ENCODE measurements at places on chromosomes 12 and 14.

- no peak for DNase-seq
Measured at GRCh38 chr12:6639151-6639801, 3.5 kb upstream of the LPAR5 start.

DNA sequence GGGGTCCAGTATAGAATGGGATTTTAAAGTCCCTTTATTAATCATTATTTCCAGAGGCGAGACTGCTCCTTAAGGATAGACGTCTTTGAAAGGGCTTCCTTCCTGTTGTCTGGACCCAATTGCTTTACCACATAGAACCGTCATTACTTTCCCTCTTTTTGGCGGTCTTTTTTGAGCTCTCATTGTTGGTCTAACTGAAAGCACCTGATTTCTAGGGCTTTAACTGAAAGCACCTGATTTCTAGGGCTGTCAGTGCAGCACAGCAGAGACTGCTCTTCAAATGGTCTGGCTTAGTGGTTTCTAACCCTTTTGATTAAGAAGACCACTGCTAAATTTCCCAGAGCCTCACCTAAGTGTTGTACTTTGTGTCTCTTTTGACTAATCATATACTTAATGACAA lies 95.8 kb downstream of the PRKCH start:
- DNase-seq: no peak

- no peak for DNase-seq
Measured at GRCh38 chr12:44510510-44510909, 365.6 kb downstream of the NELL2 start.

DNA sequence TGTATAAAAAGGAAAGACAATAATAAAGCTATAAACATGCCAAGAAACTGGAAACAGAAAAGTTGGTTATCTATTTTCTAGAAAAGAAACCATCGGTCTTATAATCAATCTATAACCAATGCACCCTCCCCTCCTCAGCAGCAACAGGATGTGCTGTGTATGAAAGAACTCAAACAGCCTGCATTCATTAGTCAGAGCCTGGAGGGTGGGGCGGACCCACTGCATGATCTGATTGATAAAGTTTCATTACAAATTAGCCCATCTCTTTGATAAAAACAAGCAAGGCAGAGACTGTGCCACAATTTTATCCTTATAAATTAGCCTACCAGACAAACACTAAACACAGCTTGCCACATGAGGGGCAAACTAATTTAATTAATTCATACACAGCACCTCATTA lies 448.1 kb downstream of the BCAT1 start:
- DNase-seq: no peak

DNA sequence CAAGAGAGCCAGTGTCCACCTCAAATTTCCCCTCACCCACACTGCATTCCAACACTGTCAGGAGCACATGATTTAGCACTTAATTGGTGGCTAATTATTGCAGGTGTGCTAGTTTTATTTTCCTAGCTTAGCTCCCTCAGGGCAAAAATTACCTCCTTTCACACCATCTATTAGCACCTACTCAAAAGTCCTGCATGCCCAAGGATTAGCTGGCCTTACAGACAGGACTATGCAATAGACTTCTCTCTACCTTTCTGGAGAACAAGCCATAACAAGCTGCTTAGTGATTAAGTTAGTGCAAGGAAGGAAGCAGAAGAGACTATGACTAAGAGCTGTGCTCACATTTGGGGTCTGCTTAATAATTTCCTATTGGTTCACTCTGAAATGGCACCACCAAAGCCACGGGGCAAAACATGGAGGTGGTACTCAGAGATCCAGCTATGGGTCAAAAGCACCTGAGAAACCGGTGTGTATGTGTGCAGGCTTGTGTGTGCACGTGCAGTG lies 69.5 kb downstream of the STON2 start:
- DNase-seq: no peak

GRCh38 chr14:78790271-78790670 lies 620.1 kb downstream of the NRXN3 start:
- DNase-seq: no peak

DNA sequence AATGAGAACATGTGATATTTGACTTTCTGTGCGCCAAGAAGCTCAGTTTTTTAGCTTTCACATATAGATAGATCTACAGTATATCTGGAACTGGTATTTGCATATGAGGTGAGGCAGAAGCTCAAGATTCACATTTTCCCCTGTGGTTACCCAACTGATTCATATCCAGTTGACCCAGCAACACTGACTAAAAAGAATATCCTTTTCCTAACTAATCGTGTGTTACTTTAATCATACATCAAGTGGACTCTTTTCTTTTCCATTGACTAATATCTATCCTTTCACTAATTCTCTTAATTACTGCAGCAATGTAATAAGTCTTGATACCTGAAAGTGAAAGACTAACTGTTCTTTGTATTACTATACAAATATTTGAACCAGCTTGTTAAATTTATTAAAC lies 236.1 kb downstream of the AEBP2 start:
- no peak for DNase-seq

GRCh38 chr14:61527325-61528100 lies 167.8 kb upstream of the HIF1A start:
- no peak for DNase-seq

DNA sequence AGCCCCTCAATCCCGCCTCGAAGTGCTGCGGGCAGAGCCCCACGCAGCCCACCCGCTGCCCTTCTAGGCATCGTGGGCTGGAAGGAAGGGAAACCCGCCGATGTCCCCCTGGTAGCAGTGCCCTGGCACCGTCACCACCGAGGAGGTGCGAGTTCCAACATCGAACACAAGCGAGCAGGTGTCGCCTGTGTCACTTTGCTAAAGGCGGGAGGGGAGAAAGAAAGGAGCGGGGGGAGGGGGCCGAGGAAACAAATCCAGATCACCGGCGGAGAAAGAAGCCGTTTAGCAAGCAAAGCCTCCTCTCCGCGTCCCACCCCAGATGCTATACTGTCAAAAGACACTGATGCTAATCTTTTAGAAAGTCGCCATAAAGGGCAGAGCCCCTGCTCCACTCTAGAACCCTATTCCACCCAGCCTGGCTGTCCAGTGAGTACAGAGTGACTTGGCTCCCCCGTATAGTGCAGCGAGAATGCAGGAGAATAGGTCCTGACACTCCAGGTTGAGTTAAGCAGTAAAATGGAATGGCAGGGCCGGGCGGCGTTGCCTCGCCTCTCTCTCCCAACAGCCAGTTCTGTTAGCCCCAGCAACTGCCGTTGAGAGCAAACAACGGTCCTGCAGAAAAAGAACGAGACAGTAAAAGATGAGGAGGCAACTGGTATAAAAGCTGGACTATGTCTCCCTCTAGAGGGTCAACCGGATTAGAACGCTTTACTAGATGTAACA lies 67.9 kb upstream of the USP15 start:
- peak; percentile 22 for DNase-seq

DNA sequence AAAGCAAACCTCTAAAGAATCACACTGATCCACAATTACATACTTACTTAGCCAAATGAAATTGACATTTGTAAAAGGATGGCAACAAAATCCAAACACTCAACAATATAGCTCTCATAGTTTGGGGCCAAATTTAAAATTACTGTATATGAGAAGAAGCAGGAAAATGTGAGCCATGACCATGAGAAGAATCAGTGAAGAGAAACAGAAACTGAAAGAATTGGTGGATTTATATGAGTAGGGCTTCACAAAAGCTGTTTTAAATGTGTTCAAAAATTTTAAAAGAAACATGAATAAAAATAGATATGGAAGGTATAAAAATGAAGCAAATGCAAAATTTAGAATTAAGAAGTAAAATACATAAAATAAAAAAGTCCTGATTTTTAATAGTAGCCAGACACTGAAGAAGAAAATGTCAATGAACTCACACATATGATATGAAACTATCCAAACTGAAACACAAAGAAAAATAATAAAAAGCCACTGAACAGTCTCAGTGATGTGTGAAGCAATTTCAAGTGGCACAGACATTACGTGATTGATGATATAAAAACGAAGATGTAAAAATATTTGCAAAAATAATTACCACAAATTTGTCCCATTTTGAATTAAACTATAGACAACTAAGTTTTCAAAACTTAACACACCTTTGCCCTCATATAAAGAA lies 87.9 kb upstream of the MDGA2 start:
- DNase-seq: no peak

- no peak for DNase-seq
Measured at GRCh38 chr12:9333161-9333560, 125.0 kb upstream of the PZP start.

DNA sequence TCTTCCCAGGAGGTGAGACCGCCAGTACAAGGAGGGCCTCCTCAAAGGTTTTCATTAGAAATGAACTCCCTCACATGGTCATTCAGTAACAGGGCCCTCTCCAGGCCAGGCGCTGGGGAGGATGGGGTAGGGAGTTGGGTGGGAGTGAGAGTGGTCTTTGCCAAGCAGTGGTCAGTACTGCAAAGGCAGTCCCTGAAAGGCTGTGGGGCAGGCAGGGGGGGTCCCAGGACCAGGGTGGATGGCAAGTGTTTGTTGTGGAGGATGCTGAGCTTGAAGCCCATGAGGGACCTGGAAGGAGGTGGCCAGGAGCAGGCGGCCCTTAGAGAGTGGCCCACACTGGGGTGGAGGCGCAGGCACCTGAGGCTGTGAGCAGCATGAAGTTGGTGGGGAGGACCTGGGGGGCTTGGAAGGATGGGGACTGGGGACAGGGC lies 26.1 kb downstream of the CEP170B start:
- no peak for DNase-seq

DNA sequence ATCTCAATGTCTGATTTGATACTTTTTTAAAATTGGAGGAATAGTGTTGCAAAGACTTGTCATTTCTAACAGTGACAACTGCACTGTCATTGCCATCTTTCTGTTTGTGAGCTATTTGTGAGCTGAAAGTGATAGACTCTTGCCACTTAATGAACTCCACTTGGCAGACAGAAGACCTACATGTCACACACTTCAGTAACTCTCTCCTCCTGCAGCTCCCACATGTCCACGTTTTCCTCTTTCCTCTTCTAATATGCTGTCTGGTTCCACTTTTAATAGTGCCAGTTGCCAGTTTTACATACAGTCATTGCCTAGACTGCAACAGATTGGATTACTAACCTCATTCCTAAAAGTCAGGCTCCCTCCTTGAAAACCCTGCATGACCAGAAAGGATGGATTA lies 121.5 kb downstream of the CAPZA3 start:
- no peak for DNase-seq

- DNase-seq: no peak
Measured at GRCh38 chr12:109563291-109564284, 9.7 kb downstream of the MMAB start.

- DNase-seq: no peak
Measured at GRCh38 chr12:4954621-4955354, 45.1 kb downstream of the KCNA1 start.

GRCh38 chr14:86739761-86740160 lies 1209.8 kb downstream of the FLRT2 start:
- DNase-seq: no peak

DNA sequence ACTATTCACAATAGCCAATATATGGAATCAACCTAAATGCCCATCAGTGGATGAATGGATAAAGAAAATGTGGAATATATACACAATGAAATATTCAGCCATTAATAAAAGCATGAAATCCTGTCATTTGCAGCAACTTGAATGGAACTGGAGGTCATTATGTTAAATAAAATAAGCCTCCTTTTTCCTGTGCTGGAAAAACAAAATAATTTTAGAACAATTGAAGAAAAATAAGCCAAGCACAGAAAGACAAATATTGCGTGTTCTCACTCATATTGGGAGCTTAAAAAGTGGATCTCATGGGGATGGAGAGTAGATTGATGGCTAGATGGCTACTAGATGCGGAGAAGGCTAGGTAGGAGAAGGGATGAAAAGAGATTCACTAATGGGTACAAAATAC lies 6.3 kb upstream of the BTG1 start:
- DNase-seq: no peak

DNA sequence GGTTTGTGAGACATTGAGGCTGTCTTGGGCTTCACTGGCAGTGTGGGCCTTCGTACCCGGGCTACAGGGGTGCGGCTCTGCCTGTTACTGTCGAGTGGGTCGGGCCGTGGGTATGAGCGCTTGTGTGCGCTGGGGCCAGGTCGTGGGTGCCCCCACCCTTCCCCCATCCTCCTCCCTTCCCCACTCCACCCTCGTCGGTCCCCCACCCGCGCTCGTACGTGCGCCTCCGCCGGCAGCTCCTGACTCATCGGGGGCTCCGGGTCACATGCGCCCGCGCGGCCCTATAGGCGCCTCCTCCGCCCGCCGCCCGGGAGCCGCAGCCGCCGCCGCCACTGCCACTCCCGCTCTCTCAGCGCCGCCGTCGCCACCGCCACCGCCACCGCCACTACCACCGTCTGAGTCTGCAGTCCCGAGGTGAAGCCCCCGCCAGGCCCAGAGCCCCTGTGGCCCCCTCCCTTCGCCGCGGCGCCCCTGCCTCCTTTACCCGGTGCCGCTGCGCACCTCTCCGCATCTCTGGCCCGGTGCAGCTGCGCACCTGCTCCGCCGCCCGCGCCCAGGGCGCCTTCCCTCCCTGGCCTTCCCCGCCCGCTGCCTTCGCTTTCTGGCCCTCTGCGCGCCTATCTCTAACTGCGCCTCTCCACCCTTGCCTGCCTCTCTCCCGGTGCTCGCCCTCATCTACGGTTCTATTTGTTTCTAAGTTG lies at the start of gene ENO2:
Gene ENO2 (plus strand): TSS at position 335 of the 701 bp plus-strand sequence. CDS start 1,253 bp downstream, outside the sequence.
- DNase-seq: peak; percentile 81

Measured in activated CD4-positive, alpha-beta T cell treated with anti-CD3 and anti-CD28 coated beads for 1 hour (primary cell).